ENCODE measurements at places on chromosomes 12 and 14. TPM values are rescaled to one million over a fixed set of nuclear protein-coding genes. Genes with fewer than 3 reads are reported as not detected.

The PMCH gene
- total RNA-seq: not detected

The TBX3 gene
- total RNA-seq: 115 TPM

- H3K27me3 ChIP-seq: no peaks in the 10 kb centered on the region
- no peak overlapping the region for H3K4me3 ChIP-seq
- no peaks in the 10 kb centered on the region for H3K36me3 ChIP-seq
- no peak overlapping the region for H3K27ac ChIP-seq
- no peak for DNase-seq
Observed at GRCh38 chr12:52455821-52456220, 3.9 kb upstream of the KRT6B start.

- H3K27ac ChIP-seq: no peak overlapping the region
- H3K36me3 ChIP-seq: no peaks in the 10 kb centered on the region
- H3K4me1 ChIP-seq: peaks cover 3% of the 10 kb centered on the region
- DNase-seq: no peak
- no peak overlapping the region for H3K4me3 ChIP-seq
Observed at GRCh38 chr12:26566675-26567074, 266.3 kb downstream of the ITPR2 start.

- no peak overlapping the region for H3K27ac ChIP-seq
- no peak overlapping the region for H3K4me3 ChIP-seq
- no peak for DNase-seq
- no peaks in the 10 kb centered on the region for H3K36me3 ChIP-seq
Observed at GRCh38 chr12:5525783-5526367, 94.0 kb downstream of the NTF3 start.

DNA sequence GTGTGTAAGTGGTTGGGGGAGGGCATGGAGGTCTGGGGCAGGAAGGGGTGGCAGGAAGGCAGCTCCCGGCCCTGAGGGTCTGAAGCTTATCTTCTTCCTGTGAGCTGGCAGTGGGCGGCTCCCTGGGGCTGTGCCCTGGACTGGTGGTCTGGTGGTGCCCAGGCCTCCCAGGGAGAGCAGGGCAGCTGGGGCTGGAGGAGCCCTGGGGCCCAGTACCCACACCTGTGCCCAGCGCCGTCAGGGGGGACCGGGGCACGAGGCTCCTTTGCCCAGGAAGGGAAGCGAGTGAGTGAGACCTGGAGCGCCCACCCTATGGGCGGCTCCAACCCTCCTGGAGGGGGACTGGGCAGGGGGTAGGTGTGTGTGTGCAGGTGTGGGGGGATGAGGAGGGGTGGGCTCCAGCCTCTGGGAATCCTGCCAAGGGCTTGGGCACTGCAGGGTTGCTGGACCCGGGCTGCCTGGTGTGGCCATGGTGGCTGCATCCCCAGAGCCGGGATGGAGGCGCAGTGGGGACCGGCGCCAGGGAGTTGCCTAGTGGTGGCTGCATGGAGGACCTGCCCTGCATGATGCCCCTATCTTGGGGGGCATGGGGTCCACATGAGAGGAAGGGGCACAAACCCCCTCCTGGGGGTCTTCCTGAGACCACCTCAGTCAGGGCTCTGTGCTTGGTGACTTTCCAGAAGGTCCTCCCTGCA lies 353.6 kb downstream of the TMEM121 start:
- no peaks in the 10 kb centered on the region for H3K4me1 ChIP-seq
- DNase-seq: peak; percentile 47
- H3K27ac ChIP-seq: no peak overlapping the region
- no peak overlapping the region for H3K4me3 ChIP-seq
- H3K27me3 ChIP-seq: no peaks in the 10 kb centered on the region

DNA sequence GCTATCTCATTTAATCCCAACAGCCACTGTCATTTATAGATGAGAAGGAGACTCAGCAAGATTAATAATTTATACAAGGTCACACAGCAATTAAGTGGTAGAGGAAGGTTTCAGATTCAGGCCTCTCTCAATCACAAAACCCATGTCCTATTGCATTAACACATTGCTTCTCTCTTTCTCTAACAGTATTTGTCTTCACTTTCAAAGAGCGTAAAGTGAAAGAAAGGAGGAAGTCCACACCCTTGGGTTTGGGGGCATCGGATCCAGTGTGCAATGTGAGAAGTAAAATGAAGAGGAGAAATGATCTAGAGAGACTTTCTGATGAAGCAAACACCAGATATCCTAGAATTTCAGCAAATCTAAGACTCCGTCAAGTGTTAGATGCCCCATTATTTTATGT lies 7.0 kb upstream of the VRK1 start:
- H3K4me1 ChIP-seq: no peaks in the 10 kb centered on the region
- H3K27ac ChIP-seq: no peak overlapping the region
- no peak for DNase-seq

- no peaks in the 10 kb centered on the region for H3K36me3 ChIP-seq
- peak overlapping the region; percentile 84 for H3K4me3 ChIP-seq
Observed at GRCh38 chr12:49366096-49366651, 1.1 kb upstream of the SPATS2 start.

DNA sequence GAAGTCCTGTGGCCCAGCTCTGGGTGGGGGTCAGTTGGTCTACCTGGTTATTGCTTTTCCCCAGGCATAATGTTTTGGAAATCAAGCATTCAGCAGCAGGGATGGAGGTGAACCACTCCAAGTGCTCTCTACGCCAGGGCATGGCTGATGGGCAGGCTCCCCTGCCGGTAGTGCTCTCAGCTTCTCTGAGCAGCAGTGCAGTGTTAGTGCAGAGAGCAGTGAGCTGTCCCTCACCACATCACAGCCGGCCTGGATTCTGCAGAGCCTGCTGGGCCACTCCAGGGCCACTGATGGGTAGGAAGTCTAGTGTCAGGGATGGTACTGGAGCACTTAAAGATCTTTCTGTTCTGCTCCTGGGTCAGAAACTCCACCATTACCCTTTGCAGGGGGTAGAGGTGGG lies 151.1 kb downstream of the CALM1 start:
- no peaks in the 10 kb centered on the region for H3K4me1 ChIP-seq
- H3K36me3 ChIP-seq: no peaks in the 10 kb centered on the region
- no peaks in the 10 kb centered on the region for H3K27me3 ChIP-seq
- H3K27ac ChIP-seq: no peak overlapping the region
- H3K4me3 ChIP-seq: no peak overlapping the region
